ENCODE measurements at places on chromosomes 6 and 20.

GRCh38 chr20:1894471-1894950 lies 696 bp upstream of the SIRPA start:
- DNase-seq: no peak

DNA sequence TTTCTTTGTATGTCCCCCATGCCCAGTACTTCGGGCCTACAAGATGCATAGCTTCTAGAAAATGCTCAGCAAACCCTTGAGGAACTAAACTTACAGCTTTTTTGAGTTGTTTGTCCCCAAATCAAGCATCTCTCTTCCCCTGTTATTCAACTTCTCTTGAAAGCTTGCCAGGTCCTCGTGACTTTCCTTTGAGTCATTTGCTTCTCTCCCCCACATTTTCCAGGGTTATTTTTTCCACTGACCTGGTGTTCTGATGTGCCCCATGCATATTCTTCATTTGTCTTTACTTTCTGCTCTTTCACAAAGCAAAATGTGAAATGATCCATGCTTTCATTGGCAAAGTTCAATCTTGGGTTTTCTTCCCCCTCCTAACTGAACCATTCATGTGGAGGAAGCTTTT lies 204.8 kb downstream of the TFAP2A start:
- no peak for DNase-seq

GRCh38 chr20:6702144-6702543 lies 65.3 kb upstream of the BMP2 start:
- no peak for DNase-seq

GRCh38 chr6:157586088-157586414 lies 205.1 kb downstream of the ZDHHC14 start:
- no peak for DNase-seq

DNA sequence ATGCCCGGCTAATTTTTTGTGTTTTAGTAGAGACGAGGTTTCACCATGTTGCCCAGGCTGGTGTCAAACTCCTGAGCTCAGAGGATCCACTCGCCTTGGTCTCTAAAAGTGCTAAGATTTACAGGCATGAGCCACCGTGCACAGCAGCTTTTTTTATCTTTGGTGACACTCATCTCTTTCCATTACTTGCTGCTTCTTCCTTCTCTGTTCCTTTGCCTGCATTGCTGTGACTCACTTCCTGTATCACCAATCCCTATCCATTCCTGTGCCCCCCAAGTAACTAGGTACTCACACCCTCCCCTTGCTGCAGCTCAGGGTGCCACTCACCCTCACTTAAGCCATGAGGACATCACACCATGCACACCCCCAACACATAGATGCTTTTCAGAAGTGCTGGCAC lies 24.6 kb downstream of the KHDC1L start:
- DNase-seq: no peak

GRCh38 chr6:134943522-134944111 lies 6.3 kb downstream of the ALDH8A1 start:
- no peak for DNase-seq

DNA sequence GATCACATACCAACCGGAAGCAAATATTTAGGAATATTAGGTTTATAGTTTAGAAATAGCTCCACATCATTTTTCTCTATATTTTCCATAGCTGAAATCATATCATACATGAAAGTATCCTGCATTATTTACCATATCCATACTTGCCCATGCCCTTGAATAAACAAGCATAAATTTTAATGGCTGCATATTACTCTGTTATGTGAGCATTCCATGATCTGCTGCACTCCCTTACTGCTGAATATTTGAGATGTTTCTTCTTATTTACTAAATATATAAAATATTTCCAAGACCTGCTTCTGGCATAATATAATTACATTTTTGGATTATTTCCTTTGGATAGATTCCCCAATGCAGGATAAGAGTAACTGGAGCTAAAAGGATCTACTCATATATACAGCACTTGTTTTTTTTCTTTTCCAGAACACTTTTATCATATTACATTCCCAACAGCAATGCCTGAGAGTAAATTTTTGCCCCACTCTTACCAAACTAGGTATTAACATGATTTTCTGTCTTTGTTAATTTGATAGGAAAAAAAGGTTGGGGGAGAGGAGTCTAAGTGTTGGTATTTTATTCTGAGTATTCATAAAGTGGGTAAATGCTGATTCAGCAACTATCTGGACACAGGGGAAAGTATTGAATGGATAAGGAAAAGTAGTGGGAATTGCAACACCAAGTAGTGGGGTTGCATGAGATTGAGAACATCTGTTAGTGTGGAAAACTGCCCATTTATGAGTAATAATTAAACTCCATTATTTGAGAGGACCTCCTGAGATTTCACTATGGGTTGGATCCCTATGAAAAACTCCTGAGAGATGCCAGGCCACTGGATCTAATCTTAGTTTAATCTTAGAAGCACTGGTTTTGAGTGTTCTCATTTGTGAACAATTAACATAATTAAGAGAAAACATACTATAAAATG lies 76.0 kb downstream of the MAN1A1 start:
- DNase-seq: peak; percentile 26

DNA sequence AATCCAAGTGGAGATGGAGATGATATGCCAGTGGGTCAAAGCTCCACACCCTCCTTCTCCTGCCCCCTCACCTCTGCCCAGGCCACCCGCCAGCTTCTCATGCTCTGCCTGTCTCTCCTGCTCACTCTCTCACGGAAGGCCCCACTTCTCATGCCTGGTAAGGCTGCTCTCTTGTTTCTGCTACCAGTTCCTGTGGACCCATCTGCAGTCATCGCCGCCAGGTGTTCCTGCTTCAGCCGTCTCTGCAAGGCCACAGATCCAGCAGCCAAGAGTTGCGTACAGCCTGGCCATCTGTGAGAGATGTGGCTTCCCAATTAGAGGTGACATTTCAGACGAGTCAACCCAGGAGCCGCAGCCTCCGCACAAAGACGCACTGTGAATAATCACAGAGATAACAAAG lies 40.8 kb upstream of the NXT1 start:
- no peak for DNase-seq

DNA sequence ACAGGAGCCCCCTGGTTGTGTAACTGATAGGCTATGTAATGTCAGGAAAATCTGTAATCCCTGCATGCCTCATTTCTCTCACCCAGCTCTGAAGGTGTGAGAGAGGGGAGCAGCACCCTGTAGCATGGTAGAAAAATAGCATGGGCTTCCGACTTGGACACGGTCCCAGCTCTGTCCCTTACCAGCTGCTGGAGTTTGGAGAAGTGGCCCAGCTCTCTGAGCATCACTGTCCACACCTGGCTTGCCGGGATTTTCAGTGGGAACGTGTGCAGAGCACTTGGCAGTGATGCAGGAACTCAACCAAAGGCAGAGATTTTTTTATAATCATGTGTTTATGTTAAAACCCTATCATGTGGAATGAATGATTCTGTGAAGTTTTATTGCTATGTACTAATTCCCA lies 34.6 kb downstream of the STK35 start:
- DNase-seq: no peak

DNA sequence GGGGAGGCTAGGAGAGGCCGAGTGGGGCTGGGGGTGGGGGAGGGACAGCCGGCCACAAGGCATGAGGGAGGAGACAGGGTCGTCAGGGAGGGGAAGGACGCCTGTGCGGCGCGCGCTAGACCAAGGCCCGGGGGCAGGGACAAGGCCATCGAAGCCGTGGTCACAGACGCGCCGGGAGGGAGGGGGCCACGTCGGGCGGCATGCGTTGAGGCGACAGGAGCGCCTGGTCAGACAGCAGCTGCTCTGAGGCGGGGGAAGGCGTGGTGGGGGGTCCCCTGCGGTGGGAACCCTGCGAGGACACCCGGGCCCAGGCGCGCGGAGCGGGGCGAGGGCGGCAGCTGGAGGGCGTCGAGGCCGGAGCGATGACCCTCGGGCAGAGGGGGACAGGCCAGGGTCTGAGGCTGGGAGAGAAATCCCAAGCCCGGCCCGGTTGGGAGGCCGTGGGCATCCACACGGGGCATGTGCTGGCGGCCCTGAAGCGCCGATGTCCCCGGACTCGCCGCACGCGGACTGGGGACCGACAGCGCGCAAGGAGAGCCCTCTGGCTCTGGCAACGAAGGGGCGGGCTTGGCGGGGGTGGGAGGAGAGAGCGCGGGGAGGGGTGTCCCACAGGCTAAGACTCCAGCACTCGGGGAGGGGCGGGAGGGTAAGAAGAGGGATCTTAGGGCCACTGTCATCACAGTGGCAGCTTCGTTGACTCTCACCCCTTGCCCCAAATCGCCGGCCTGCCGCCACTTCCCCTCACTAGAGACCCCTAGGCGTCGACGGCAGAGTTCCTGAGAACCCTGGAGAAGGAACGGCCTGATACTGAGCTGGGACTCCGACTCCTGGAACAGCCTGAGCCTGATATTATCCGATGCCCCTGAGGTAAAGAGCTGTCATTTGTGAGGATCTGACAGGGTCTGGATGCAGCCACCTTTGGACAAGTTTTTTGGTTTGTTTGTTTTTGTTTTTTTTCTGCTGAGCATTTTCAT lies 5.0 kb downstream of the TMEM239 start:
- DNase-seq: no peak

DNA sequence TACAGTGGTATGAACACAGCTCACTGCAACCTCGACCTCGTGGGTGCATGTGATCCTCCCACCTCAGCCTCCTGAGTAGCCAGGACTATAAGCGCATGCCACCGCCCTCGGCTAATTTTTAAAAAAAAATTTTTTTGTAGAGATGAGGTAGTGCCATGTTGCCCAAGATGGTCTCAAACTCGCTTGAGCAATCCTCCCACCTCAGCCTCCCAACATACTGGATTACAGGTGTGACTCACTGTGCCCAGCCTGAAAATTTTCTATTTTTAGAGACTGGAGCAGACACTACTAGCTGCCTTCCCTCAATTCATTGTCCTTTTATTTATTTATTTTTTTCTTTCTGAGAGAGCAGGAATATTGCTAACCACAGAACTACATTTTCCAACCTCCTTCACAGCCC lies 20.3 kb upstream of the GTF3C6 start:
- DNase-seq: no peak

GRCh38 chr6:144847916-144848315 lies 562.8 kb downstream of the UTRN start:
- DNase-seq: no peak

DNA sequence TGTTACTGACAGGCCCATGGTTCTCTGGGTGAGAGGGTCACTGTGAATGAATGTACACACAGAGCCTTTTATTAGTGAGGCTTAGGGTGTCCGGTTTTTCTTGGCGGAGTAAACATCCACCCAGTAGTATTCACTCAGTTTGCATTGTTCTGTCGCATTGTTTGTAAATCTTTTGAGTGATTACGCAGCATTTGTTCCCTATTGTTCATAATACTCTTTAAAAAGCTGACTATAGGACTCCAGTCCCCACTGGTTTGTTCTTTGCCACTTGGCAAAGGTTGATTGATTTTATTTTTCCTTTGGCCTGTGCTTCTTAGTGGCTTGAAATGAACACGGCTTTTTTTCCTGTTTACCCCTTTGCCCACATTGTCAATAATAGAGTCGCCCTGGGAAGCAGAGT lies 130.1 kb upstream of the ESR1 start:
- no peak for DNase-seq

GRCh38 chr6:141988954-141989705 lies 143.6 kb upstream of the GJE1 start:
- DNase-seq: no peak

DNA sequence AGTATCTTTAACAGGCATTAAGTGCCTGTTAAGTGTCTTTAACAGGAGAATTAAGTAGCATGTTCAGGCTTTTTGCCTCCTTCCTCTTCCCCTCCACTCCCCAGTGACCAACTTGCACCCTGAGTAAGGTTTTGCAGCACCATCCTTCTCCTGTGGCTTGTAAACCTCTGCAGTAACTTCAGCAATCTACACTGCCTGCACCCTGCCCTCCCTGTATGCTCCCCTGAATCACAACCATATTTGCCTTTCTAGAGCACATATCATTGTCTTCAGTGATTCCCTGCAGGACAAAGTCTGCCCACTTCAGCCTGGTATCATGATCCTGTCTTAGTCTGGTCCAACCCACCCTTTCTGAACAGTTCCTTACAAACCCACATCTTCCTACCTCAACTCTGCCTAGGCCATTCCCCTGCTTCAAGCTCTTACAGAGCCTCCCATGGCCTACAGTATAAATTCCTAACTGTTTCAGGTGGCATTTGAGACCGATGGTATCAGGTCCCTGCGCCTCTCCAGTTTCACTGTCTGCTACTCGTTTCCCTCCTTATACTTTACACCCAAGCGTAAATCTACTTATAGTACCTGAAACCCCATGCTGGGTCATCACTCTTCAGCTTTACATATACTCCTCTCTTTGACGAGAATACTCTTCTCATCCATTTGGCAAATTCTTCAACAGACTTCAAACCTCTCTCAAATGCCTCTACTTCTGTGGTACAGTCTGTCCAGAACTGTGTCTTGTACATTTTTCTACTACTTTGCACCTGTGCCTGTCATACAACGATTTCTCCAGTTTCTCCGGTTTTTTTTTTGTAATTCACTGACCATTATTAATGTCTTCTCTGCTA lies 69.8 kb downstream of the ZHX3 start:
- DNase-seq: no peak

DNA sequence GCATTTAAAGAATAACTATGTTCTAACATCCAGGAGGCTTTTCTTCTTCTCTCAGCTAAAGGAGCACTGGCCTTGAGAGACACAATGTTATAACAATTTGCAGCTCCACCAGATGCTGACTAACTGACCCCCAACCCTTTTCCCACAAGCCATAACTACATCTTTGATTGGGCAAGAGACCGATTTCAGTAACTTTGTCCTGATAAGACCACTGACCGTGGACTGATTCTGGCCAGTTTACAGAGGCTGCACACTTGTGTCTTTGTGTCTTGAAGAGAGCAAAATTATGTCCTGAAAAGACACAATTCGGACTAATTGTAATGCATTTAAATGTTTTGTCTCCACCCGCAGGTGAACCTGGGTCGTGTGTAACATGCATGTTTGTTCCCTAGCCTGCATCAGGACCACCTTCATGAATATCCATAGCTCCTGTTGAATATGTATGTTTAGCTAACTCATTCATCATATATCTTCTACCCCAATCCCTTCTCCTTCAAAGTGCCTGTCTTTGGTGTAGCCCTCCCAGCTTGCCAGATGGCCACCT lies 22.3 kb downstream of the ABRACL start:
- DNase-seq: no peak

DNA sequence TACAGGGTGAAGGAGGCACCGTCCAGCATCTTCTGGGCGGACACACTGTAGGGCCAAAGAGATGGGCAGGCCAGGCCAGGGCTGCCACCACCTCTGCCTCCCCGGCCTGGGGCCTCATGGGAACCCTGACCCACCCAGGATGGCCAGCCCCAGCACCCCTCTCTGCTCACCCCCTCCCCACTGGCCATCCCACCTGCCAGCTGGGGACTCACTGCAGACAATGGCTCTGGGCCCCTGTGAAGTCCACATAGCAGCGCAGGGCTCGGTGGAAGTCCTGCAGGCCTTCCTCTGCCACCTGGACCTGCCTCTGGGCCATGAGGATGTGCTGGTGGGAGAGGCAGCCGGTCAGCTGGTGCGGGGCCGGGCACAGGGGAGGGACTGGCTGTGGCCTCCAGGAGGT lies 3.6 kb upstream of the C20orf144 start:
- no peak for DNase-seq
